T47D (cell line): ENCODE measurements at places on chromosomes 11 and 22.

DNA sequence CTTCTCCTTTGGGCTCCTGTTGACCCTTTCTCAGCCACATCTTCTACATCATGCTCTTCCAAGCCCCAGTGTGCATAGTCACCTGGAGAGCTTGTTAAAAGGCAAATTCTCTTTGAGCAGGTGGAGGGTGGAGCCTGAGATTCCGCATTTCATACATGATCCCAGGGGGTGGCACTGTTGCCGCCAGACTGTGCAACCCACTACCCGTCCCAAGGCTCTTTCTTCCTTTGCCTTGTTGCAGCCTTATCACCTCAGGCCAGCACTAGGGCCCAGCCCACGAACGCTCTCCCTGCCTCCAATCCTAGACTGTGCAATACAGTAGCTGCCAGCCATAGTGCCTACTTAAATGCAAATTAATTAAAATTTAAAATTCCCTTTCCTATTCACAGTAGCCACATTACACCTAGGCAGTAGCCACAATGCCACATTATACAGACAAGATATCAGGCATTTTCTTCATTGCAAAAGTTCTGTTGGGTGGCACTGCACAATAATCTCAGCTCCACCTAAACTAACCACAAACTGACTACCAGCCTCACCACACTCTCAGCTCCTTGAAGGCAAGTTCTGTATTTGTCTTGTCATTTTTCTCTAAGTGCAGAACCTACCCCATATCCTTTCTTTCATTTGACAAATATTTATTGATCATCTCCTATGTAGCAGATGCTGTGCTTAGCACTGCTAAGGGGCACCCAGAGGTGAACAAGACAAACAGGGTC lies 4.6 kb upstream of the KCNJ5 start:
- DNase-seq: peak; percentile 65

- DNase-seq: no peak
Observed at GRCh38 chr22:44677871-44678555, 24.0 kb upstream of the PRR5 start.

- DNase-seq: no peak
Observed at GRCh38 chr11:15318814-15319213, 204.1 kb downstream of the INSC start.

GRCh38 chr22:49039625-49040024 lies 788.0 kb downstream of the BRD1 start:
- DNase-seq: no peak

- peak; percentile 60 for DNase-seq
Observed at GRCh38 chr11:117807482-117808327, 10.7 kb upstream of the DSCAML1 start.

DNA sequence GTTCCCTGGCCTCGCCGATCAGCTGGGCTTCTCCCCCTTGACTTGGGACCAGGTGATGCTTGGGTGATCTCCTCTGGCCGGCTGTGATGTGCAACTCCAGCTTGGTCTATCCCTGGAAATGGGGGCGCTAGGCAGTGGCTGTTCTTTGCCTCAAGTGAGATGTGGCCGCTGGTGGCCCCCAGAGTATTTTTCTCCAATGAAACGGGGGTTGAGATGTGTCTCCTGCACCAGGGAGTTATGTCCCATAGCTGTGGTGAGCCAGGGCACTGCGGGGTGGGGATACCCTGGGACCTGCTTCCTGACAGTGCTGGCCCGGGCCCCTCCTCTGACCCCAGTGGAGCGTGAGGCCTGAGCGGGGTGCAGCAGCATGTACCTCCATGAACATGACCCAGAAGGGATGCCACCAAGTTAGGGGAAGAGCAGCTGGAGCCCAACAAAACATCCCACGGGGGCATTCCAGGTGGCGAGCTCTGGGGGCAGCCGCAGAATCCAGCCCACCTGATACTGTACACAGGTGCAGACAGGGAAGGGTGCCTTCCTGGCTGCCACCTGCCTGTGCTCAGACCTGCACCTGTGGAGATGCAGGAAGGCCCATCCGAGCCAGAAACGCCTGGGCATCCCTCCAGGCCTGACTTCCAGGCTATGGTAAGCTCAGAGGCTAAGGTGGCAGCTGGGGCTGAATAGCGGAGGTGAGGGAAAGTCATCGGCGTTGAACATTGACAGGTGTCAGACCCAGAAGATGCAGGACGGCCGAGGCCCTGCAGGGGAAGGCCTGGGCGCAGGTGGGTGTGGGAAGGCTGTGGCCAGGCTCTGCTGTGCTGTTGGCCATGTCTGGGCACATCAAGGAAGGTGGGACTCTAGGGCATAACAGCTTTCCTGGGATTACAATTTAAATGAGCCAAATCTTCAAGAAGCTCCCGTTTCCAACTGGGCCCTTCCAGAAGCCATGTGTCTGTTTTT lies 97.3 kb downstream of the CTTN start:
- no peak for DNase-seq

DNA sequence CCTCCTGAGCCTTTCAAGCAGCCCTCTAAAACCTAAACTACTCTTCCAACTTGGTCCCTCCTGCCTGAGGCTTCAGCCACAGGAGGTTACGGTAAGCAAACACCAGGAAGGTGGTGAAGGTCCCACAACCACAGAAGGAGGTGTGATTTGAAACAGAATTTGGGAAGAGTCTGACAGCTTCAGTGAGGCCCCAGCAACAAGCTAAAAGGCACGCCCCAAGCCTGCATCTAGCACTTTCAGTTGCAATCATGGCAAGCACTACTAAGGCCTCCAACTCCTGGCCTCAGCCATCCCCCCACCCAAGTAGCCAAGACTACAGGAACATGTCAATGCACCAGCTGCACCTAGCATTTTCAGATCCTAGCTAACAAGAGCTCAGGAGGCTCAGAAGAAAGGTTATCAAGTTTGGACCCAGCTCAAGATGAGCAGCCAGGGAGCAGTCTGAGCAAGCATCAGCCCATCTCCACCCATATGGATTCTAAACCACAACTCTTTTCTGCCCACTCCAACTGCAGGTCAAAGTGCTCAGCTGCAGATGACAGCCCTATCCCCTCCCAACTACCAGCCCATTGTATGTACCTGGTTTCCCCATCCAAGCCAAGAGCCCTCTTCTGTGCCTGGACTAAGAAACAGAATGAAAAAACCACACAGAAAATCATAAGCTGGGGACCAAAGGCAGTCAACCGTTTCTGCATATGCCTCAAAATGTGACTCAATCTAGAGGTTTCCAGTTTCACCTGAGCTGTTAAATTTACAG lies 10.4 kb upstream of the AHNAK start:
- no peak for DNase-seq
